ENCODE measurements at places on chromosomes 11 and 22.

DNA sequence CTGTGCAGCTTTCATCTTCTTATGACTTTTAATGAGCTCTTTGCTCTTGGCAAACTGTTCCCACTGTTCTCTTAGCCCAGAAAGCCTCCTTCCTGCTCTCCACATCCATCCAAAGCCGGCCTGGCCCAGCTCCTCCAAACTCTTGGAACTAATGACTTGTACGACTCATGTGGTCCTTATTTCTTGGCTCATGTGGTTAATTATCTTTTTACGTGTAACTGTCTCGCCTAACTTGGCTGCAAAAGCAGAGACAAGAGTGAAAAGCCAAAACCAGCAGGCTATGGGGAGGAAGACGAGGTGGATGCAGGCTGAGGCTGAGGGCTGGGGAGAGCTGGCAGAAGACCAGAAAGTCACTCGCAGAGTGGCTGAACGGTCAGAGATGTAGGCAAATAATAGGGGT is 5.5 kb downstream of the CSNK2A3 start:
- no peak for DNase-seq

GRCh38 chr22:19554834-19555404 is 30.7 kb upstream of the CLDN5 start:
- DNase-seq = no peak

GRCh38 chr11:70029115-70029860 is 48.8 kb upstream of the ANO1 start:
- DNase-seq = no peak

GRCh38 chr11:73296501-73297230 is 11.4 kb upstream of the ARHGEF17 start:
- no peak for DNase-seq

DNA sequence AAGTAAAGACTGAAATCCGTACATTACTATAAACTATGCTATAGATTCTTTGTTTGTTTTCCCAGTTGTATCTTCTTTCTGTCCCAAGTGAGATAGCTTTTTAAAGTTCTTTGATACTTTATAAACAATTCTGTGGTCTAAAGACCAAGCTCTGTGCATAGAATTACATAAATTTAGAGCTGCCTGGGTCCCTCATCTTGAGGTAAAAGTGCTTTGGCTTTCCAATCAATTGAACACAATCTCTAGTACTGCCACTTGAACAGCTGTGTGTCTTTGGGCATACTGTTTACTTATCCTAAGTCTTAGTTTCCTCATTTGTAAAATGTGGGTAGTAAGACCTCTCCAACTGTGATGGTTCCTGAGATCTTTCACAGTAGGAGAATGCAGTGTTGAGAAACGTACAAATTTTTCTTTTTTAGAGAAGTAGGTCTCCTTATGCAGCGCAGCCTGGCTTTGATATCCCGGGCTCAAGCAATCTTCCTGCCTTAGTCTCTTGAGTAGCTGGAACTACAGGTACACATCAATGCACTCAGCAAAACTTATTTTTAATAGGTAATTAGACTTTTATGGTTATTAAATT is 2.5 kb upstream of the EED start:
- DNase-seq = no peak

DNA sequence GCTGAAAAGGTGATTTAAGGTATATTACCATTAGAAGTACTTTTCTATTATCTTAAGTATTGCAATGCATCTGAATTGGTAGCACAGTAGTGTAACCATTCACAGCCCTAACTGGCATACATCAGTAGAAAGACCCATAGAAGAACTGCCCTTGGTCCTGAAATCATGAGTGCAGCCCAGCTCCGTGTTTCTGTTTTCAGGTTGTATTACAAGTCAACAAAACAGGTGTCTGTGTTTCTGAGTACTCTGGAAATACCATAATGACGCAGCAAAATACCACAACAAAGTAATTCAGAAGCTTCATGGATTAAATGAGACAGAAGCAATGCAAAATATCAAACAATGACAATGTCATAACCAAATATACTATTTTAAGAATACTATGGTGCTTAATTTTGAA is 226.3 kb downstream of the OPCML start:
- DNase-seq = no peak

- no peak for DNase-seq
These were observed 2.1 kb upstream of the ATF4 start for GRCh38 chr22:39518144-39518786.

DNA sequence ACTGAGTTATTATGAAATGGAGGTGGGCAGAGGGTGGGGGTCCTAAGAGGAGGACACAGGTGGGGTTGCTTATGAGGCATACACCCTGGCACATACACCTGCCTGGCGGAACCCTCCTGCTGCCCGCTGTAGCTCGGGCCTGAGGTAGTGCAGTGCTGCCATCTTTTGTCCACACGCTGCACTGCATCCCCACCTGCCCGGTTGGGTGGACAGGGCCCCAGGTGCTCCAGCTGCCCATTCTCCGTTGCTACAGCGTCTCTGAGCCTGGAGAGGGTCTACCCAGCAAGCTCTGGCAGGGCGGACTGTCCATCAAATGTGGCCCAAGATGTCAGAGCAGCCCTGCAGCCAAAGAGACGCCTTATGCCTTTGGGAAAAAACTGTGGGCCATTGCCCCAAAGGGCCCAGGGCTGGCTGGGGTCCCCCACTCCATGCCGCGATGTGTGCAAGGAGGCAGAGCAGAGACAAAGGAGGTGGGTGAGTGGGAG is 131.2 kb downstream of the BUD13 start:
- no peak for DNase-seq

DNA sequence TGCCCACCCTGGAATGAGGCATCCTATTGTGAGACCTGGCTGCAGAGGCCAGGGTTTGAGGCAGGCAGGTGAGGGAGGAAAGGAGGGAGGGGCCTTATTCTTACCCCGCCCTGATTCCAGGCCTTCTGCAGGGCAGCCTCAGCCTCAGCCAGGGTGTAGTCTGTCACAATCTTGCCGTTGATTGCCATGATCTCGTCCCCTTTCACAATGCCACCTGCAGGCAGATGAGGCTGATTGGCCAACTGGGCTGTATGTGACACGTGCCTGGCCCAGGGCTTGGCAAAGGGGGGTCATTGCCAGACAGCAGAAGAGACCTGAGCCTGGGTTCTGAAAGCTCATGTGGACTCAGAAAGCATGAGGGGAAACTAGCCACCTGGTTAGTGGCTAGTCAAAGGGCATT is 21.4 kb upstream of the ABCC8 start:
- DNase-seq = no peak

DNA sequence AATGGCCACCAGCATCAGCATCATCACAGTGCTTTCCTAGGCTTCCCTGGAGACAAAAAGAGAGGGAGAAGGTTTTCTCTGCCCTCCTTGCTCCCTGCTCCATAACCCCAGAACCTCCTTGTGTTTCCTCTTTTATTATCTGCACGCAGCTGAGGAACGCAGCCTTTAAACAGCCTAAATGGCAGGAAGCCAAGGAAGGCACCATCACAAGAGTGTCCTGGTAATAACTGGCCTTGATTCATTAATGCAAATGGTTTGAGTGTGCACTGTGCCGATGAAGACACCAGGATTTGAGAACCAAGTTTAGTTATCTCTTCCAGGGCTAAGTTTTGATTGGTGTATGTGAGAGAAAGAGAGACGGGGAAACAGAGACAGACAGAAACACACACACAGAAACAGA is 29.4 kb upstream of the DRD2 start:
- DNase-seq = no peak

GRCh38 chr22:36839356-36840073 is 21.3 kb upstream of the NCF4 start:
- no peak for DNase-seq

DNA sequence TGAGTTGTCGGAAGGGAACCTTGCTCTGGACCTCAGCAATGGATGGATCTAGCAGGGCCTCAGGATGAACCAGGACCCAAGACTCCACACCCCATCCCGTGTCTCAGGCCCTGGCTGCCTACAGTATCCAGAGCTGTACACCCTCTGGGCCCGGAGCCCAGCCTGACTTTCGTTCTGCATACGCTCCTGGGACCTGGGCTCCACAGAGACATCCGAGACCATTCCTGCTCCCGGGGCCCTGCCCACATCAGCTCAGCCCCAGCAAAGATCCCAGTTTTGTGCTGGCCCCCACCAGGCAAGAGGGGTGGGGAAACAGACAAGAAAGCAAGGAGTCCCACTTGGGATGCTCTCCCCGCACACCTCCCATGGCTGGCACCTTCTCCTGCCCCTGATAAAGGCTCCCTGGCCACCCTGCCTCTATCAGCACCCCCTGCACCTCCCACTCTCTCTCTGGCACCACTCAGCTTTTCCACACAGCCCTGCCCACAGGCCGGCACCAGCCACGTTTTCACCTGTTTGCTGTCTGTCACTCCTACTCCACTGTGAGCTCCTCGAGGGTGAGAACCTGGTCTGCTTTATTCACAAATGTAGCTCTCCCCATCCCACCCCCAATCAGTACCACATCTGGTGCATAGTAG is 64.5 kb upstream of the TCF20 start:
- no peak for DNase-seq

- DNase-seq = no peak
These were observed 304.8 kb upstream of the ISX start for GRCh38 chr22:34761111-34761510.

- no peak for DNase-seq
These were observed 55.0 kb downstream of the MYH9 start for GRCh38 chr22:36332623-36333332.

Measured in fibroblast of skin of left quadriceps (primary cell).